ENCODE measurements at places on chromosomes 11 and 22.

GRCh38 chr11:130581646-130582045, 133.2 kb downstream of the ADAMTS15 start:
- DNase-seq: no peak

- peak; percentile 52 for DNase-seq
Observed at GRCh38 chr22:18078329-18079041, 695 bp downstream of the PEX26 start.

GRCh38 chr11:61109671-61110070, 7.4 kb downstream of the CD5 start:
- DNase-seq: no peak

GRCh38 chr11:33135216-33135615, 26.1 kb downstream of the CSTF3 start:
- no peak for DNase-seq

DNA sequence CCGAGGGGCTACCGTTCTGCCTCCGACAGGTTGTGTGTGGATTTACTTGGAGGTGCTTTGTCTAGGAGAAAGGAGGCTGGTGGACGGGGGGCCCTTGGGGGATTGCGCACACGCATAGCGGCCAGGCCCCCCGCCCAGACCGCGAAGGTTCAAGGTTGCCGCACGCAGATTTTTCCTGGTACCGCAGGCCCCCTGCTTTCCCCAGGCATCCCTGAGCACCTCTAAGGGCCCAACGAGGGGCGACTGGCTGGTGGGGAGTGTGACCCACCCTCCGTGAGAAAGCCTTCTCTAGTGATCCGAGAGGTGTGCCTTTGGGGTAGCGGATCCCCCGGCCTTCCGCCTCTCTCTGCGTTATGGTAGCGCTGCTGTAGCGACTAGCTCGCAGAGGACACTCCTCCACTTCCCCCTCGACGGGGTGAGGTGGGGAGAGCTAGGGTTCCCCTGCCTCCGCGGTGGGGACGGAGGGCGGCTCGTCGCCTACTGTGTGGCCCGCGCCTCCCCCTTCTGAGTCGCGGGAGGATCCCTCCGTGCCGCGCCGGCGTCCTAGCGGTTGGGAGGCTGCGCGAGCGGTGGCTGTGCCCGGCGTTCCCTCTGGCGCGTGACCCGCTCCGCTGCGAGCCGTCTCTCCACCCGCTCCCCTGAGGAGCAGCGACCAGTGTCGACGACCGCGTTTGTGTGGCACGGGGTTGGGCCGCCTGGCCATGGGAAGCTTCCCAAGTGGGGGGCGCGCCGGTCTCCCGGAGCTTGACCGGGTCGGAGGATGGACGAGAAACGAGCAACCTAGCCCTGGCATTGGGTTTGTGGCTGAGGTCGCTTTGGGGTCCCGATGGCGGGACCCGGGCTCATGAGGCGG, 3900.0 kb upstream of the OR11H1 start:
- DNase-seq: peak; percentile 44

Measured in GM13977 (cell line).